ENCODE measurements at places on chromosomes 12 and 14. TPM values are rescaled to one million over a fixed set of nuclear protein-coding genes. Genes with fewer than 3 reads are reported as not detected.

The NTS gene
- not detected for total RNA-seq

GRCh38 chr12:110246636-110247339 is 34.3 kb upstream of the ATP2A2 start:
- DNase-seq = no peak

The POLE2 gene
- 2.4 TPM for total RNA-seq

- DNase-seq = no peak
Measured at GRCh38 chr14:24411443-24412389, 12.9 kb downstream of the NYNRIN start.

DNA sequence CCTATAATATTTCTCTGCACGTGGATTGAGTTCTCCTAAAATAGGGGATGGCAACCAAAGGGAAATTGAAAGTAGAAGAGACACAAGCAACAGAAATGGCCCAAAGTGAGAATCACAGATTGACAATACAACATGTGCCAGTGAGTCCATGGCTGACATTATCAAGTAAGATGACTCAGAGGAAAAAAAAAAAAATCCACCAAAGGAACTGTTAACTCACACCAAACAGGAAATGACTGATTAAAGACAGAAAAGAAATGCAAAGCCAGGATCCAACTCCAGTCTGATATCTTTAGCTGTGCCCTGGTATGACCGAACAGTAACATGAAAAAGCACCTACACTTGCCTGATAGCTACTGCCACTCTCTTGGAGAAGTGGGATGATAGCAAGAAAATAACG is 485.0 kb downstream of the PRKD1 start:
- DNase-seq = no peak

The ZDHHC17 gene
- total RNA-seq = 27.7 TPM

GRCh38 chr12:108777156-108777555 is 45.8 kb upstream of the CORO1C start:
- DNase-seq = no peak

The YARS2 gene
- 21.7 TPM for total RNA-seq

DNA sequence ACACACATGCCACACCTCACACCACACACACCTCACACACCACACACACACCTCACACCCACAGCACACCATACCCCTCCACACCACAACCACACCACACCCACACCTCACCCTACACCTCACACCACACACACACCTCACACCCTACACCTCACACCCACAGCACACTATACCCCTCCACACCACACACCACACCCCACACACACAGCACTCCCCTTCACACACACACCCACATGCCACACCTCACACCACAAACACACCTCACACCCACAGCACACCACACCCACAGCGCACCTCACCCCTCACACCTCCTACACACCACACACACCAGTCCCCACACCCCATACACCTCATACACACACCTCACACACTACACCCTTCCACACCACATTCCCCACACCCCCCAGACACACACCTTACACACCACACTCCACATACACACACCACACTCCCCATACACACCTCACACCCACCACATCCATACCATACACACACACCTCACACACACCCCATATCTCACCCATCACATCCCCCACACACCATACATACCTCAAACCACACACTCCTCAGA is 80.0 kb downstream of the ACTN1 start:
- no peak for DNase-seq

The KSR2 gene
- total RNA-seq = under 0.01 TPM

DNA sequence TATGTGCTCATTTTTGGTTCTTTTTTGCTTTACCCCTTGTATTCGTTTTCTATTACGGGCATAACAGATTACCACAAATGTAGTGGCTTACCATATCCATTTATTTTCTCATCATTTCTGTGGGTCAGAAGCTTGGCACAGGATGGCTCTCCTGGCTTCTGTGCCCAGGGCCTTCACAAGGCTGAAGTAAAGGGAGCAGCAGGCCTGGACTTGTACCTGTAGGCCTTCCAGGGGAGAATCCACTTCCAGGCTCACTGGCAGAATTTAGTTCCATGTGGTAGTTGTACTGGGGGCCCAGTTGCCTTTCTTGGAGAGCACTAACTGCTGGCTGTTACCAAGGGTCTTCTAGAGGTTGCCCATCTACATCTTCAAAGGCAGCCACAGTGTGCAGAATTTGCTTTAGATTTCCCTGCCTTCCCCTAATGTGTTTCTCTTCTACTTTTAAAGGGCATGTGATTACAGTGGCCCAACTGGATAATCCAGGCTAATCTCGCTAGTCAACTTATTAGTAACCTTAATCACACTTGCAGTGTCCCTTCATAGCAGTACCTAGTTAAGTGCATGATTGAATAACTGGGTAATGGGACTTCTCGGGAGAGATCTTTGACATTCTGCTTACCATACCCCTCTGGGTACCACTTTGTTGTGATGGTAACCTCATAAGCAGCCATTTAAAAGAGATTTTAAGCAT is 67.0 kb downstream of the CRADD start:
- DNase-seq = no peak

GRCh38 chr14:54805070-54805444 is 97.6 kb downstream of the GCH1 start:
- no peak for DNase-seq

DNA sequence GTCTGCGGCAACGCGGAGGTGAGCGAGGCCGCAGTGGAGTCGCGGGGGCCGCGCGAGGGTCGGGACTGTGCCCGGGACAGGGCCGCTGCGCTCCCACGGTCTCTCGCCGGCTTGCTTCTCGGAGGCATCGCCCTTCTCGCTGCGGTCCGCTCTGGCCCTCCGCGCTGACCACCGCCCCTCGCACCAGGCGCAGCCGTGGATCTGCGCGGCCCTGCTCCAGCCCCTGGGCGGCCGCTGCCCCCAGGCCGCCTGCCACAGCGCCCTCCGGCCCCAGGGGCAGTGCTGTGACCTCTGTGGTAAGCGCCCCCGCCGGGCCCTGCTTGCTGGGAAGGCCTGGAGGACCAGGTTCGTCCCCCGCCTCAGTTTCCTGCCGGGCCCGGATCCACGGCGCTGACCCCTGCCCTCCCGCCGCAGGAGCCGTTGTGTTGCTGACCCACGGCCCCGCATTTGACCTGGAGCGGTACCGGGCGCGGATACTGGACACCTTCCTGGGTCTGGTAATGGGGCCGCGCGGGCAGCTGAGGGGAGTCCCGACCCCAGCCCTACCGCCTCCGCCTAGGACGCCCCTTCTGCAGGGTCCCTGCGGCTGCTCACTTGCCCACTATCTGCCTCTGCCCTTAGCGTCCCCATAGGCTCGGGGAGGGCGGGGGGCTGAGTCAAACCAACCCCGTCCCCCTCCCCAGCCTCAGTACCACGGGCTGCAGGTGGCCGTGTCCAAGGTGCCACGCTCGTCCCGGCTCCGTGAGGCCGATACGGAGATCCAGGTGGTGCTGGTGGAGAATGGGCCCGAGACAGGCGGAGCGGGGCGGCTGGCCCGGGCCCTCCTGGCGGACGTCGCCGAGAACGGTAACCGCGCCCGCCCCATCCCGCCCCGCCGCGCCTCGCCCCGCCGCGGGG is 7.0 kb downstream of the AMN start:
- no peak for DNase-seq

DNA sequence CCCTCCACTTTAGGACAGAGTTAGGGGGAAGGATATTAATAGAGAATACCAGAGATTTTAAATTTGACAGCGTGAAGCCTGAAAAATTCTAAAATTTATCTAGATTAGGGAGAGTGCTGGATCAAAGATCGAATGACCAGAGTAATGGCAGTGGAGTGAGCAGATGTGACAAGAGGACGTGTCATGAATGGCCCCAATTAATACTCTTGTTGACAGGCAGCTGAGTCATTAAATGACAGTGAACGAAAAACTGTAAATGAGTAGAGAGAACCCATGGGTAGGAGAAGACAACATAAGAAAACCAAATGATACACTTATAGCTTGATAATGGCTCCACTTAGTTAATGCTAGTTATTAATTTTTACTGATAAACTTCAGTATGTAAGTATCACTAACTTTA is 73.9 kb upstream of the PLEKHA5 start:
- no peak for DNase-seq

DNA sequence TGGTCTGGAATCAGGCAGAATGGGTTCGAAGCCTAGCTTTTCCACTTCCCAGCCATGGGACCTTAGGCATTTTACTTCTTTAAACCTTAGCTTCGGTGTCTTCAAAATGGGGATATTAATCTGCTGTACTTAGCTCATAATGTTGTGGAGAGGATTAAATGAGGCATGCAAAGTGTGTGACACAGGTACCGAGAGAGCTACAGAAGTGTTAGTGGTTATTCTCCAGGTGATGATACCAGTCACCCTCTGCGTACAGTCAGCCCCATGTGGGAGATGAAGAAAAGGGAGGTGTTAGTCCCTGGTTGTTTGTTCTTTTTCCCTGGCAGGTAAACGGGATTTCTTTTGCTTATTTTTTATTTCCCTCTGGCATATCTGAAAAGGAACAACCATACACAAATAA is 212.1 kb downstream of the PHLDA1 start:
- no peak for DNase-seq

DNA sequence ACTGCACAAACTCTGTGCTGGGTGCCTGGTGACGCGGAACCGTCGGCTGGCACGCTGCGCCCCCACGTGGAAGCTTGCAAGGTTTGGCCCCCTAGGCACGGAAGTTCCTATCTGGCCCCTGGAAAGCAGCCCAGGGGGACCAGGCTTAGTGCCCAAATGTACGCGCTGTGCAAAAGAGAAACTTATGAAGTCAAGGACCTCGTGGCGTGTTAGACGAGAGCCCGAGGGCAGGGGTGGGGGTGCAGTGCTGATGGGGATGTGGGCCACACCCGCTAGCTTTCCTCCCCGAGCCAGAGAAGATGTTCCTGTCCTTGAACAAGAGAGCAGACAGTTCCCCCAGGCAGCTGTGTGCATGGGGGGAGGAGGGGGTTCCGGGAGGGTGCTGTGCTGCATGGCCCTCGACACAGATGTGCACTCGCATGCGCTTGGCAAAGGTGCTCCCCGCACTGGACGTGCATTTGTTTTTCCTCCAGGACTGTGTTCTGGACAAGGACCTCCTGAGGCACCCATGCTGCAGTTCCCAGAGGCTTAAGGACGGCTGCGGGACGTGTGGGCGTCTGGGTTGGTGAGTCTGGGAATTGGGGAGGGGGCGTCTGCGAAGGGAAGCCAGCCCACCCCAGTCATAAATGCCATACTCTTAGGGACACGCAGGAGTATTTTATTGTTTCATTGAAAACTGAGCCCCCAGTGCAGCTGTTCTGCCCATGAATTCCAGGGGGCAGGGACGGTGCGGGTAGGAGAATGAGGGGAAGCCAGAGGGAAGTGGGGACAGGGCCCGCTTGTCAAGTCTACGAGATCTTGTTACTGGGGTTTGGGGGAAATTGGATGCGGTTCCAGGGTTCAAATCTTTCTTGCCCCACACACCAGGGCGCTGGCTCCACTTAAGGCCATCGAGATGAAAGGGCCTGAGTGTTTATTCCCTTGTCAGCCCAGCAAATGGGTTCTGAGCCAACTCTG is 80.0 kb downstream of the NTF3 start:
- DNase-seq = no peak

The UNC119B gene
- total RNA-seq = 20.4 TPM

DNA sequence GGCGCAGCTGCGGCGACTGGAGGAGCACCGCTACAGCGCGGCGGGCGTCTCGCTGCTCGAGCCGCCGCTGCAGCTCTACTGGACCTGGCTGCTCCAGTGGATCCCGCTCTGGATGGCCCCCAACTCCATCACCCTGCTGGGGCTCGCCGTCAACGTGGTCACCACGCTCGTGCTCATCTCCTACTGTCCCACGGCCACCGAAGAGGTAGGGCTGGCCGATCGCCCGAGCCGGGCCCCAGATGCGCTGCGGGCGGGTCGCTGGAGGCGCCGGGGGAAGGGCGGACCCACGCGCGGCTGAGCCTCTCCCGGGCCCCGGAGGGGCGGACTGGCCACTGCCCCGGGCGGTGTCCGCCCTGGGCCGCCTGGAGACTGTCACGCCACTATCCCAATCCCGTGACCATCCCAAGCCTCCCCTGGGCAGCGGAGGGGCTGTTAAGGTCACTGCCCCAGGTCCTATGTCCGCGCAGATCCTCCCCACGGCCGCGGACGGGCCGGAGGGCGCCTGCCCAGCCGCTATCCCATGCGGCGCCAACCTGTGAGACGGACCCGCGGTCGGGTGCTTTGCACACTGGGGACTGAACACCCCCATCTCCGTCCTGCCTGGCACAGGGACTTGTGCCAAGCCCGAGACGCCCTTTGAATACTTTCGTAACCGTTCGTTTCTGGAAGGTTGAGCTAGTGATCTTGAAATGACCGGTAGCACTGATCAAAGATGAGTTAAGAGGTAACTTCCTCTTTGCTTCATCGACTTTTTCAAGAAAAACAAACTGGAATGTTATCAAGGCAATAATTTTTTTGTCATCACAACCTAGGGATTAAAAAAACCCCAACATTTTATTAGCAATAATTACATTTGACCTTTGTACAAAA is 725 bp downstream of the CHPT1 start:
- DNase-seq = no peak

The MIA2 gene
- total RNA-seq = 14.3 TPM

The CYP46A1 gene
- 2.4 TPM for total RNA-seq
